GM12878 (cell line): ENCODE measurements at places on chromosomes 3 and 15. TPM values are rescaled to one million over a fixed set of nuclear protein-coding genes. Genes with fewer than 3 reads are reported as not detected.

- H3K27me3 ChIP-seq, result no peaks in the 10 kb centered on the region
- peaks cover 5% of the 10 kb centered on the region for H3K4me1 ChIP-seq
- H3K36me3 ChIP-seq, result no peaks in the 10 kb centered on the region
- no peak overlapping the region for H3K4me3 ChIP-seq
- H3K27ac ChIP-seq, result no peak overlapping the region
- DNase-seq, result no peak
Observed at GRCh38 chr3:31752305-31753049, 219.8 kb downstream of the STT3B start.

DNA sequence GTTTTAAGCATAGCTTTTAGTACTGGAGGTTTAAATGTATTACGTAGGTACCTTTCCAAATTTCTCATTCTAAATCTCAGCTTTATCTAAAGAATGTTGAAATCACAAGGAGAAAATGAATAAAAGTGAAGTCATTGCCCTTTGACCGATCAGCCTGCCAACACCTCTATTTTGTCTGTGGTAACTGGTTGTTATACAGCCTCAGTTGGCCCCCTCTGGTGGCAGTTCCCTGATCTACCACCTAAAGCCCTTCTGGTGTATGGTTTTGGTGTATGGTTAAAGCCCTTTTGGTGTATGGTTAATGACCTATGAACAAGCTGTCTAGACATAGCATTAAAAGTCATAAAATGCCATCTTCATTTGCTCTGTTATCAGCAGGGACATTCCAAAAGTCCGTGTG is 378.2 kb upstream of the AZI2 start:
- peak; percentile 8 for DNase-seq
- no peak overlapping the region for H3K27ac ChIP-seq
- no peaks in the 10 kb centered on the region for H3K27me3 ChIP-seq
- H3K4me3 ChIP-seq, result no peak overlapping the region
- H3K4me1 ChIP-seq, result no peaks in the 10 kb centered on the region
- H3K36me3 ChIP-seq, result no peaks in the 10 kb centered on the region

The ZFAND6 gene
- total RNA-seq, result 71.2 and 78.9 TPM in 2 replicates

DNA sequence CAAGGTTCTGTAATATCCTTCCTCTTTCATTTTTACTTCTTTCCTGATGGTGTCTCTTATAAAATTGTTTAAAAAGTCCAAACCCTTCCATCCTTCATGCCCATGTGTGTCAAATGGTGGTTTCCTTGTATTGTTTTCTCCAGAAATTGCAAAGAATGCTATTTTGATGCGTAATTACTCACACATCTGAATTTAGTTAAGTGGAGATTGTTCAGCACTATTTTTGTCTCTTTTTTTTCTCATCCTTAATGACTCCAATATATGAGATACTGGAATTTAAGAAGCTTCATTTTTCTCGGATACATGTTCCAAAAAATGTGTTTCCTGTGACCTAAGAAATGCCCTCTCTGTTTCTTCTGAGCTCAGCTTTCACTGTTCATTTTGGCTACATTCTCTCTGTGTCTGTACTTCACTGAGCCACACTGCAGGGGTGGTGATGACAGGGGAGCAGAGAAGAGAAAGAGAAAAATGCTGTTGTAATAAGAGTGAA is 799.8 kb downstream of the DIPK2A start:
- DNase-seq, result no peak
- H3K36me3 ChIP-seq, result no peaks in the 10 kb centered on the region
- no peak overlapping the region for H3K27ac ChIP-seq
- H3K4me1 ChIP-seq, result no peaks in the 10 kb centered on the region
